Activated CD4-positive, CD25-positive, alpha-beta regulatory T cell treated with anti-CD3 and anti-CD28 coated beads, Interleukin-2, amount 50 U/mL, for 16 hours (primary cell): ENCODE measurements at places on chromosomes 2 and 18.

- no peak for DNase-seq
Observed at GRCh38 chr2:170148161-170148560, 29.8 kb upstream of the MYO3B start.

DNA sequence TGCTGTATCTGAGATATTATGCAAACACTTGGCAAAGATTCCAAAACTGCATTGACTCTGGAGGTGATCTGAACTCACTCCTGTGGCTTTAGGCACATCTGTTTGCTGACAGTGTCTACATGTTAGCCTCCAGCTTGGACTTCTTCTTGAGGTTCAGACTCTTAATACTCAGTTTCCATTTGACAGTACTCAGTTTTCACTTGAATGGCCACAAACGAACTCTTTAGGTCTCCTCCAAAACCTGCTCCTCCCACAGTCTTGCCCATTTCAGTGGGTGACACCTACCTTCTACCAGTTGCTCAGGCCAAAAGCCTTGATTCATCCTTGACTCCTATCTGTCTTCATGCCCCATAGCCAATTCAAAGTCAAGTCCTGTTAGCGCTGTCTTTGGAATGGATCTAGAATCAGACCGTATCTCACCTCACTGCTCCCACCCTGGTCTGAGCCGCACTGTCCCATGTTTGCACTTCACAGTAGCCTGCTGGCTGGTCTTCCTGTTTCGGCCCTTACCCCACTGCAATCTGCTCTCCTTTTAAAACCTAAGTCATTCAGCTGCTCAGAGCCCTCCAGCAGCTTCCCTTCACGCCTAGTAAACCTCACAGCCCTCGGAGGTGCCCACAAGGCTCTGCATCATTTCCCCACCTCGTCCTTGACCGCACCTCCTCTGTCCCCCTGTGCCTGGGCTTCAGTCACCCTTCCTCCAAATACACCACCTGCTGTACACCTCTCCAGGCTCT is 10.5 kb downstream of the ATG16L1 start:
- DNase-seq, result no peak

GRCh38 chr18:46868169-46868921 is 49.0 kb downstream of the PIAS2 start:
- no peak for DNase-seq

DNA sequence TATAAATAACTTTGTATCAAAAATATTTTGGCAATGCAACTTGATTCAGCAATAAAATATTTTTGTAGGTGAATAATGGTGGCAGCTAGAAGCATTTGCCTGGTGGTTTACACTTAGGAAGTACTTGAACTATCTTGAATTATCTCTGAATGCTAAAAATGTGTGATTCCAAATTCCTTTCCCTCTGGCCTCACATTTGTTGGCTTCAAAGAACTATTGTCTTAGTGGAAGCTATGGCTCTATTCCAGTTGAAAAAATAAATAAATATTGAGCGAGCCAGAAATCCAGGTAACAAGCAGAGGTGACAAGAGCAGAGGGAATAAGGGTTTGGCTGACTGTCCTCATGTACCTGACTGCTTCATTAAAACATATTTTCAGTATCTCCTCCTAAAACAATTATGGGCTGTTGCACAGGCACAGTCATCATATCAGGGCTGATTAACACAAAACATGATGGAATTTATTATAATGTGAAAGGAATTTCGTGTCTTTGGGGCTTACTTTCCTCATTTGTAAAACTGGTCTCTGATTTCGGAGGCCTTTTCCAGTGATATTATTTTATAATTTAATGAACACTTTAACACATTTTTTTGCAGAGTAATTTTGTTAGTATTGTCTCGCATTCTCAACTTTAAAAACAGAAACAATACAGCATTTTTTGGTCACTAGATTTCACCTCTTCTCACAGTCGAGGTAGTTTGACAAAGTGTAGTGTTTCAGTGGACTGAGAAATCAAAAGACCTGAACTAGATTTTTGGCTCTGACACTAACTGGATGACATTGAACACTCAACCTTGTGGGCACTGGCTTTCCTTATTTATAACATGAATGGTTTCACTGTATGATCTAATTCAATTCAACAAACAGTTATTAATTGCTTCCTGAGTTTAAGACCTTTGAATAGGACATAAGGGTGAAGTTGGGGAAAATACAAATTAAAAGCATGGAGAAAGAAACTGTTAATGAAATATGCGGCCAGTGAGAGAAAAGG is 7.8 kb upstream of the CAVIN2 start:
- DNase-seq, result no peak
